Hypothalamus (tissue), 51 donors: ENCODE measurements at places on chromosomes 7 and 10.

DNA sequence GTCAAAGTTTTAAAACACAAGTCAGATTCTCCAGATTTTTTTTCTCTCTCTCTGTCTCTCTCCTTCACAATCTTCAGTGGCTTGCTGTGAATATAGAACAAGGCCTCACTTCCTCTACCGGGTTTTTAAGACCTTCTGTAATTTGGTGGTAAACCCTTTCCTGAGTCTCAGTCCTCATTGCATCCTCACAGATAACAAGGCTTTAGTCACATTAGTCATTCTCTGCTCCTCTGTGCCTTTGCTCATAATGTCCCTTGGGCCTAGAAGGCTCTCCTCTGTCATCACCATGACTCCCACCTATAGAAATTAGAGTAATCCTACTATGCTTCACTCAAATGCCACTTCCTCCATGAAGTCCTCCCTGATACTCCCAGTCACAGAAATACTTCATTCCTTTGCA is 172.7 kb upstream of the HPS1 start:
- no peak for DNase-seq

- no peak for DNase-seq
Observed at GRCh38 chr10:43128331-43128730, 9.9 kb upstream of the CSGALNACT2 start.

- no peak for DNase-seq
Observed at GRCh38 chr10:103696094-103696410, 159.3 kb downstream of the SH3PXD2A start.

- no peak for DNase-seq
Observed at GRCh38 chr7:113256883-113257531, 138.7 kb upstream of the SMIM30 start.

DNA sequence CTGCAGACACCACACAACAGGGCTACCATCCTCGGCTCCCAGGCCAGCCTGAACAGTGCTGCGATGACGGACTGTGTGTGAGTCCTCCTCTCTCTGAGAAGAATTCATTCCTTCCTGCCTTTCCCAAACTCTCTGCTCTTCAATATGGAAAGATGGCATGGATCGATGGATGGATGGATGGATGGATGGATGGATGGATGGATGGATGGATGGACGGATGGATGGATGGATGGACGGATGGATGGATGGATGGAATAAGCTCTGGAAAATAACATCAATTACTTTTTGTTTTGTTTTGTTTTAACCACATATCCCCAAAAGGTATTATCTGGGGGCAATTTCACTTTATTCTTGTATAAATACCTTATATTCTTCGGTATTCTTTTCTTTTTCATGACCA is 151.9 kb downstream of the AKR1D1 start:
- DNase-seq = no peak

DNA sequence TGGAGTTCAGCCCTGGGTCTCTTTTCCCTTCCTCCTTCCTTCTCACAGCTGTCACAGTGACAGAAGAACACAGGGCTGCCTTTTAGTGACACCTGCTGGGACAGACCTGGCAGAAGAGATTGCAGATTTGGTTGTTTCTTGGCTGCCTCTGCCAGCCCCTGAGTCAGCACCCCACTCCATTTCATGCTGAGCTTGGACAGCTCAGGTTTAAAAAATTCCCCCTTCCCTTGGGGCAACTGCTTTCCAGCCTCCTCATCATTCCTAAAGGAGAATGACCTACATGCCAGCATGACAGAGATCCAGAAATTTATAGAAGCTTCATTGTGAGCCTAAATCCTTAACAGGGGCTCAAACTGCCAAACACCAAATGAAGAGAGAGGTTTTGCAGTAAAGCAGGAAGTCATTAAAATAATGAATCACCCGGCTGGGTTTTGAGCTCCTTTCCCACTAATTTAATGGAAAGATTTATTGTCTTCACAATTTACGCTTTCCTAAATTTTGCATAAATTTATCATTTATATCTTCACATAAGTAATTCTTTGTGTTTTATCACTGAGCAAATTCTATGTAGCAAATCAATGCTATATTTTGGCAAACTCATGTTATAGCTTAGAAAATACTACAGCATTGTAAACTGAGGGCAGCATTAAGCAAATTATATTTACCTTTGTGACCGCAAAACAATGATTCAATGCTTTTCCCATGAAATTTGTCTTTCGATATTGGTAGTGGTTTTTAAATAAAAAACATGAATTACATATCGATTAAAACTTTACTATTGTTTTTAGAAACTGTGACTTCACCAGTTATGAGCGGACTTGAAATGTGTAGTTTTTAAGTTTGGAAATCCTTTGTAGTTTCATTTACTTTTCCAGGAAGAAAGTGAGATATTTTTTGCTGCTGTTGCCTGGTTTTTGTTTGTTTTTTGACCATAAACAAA is 399.5 kb upstream of the ANKRD30A start:
- DNase-seq = no peak

DNA sequence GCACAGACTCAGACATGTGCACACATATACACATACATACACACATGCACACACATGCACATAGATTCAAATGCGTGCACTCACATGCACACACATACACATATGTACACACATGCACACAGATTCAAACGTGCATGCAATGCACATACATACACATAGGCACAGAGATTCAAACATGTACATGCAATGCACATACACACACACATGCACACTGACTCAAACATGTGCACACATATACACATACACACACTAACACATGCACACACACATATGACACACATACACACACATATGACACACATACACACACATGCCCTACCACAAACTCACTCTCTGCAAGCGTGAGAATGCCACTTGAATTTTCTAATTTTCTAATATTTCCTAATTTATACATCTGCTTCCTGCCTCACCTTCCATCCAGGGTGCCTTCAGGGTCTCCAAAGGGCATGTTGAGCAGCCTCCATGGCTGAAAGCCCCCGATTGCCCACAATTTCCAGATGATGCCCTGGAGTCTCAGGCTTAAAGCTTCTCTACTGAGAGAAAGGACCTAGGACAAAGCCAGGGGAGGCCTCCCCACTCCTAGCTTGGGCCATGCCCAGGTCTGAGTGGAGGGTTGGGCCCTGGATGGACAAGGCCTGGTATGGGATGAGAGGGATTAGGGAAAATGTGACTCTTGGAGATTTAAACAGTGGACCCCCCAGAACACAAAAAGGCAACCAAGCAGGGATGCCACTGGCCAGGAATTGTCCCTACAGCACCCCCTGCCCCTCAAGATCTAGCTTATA is 487.1 kb downstream of the TCERG1L start:
- no peak for DNase-seq

- DNase-seq = no peak
Observed at GRCh38 chr7:48337012-48337621, 165.9 kb downstream of the ABCA13 start.

GRCh38 chr7:11243739-11244138 is 270.1 kb downstream of the PHF14 start:
- no peak for DNase-seq

- no peak for DNase-seq
Observed at GRCh38 chr7:13542451-13542850, 447.0 kb downstream of the ETV1 start.

DNA sequence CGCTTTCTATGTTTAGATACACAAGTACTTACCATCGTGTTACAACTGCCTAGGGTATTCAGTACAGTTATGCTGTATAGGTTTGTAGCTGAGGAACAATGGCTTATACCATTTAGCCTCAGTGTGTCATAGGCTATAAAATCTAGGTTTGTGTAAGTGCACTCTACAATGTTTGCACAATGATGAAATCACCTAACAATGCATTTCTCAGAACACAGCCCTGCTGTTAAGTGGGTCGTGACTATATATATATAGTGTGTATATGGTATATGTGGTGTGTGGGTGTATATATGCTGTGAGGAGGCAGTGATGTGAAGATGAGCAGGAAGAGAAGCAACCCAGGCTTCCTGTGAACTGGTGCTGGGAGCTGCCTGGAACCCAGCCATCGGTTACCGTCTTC is 65.6 kb upstream of the MKI67 start:
- no peak for DNase-seq

GRCh38 chr10:29277296-29277695 is 11.6 kb upstream of the LYZL1 start:
- no peak for DNase-seq

DNA sequence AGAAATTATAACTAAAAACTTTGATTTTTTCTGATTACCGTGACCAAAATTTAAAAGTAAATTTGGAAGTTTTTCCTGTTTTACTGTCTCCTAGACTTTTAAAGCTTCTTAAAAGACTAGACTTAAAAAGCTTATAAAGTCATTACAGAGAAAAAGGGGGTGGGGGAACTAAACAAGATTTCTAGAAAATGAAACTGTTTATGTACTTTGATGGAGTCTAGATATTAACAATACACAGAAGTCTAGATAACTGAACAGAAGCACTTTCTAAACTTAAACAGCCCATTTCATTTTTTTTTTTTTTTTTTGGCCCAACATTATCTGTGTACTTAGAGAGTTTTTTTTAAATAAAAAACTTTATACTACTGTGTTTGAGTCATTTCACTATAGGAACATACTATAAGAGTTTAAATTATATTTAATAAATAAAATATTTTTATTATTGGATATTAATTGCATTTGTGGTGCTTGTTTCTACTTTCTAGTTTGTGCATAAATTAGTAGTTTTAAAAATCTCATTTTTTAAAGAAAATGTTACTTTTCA is 98.5 kb downstream of the PHTF2 start:
- no peak for DNase-seq

DNA sequence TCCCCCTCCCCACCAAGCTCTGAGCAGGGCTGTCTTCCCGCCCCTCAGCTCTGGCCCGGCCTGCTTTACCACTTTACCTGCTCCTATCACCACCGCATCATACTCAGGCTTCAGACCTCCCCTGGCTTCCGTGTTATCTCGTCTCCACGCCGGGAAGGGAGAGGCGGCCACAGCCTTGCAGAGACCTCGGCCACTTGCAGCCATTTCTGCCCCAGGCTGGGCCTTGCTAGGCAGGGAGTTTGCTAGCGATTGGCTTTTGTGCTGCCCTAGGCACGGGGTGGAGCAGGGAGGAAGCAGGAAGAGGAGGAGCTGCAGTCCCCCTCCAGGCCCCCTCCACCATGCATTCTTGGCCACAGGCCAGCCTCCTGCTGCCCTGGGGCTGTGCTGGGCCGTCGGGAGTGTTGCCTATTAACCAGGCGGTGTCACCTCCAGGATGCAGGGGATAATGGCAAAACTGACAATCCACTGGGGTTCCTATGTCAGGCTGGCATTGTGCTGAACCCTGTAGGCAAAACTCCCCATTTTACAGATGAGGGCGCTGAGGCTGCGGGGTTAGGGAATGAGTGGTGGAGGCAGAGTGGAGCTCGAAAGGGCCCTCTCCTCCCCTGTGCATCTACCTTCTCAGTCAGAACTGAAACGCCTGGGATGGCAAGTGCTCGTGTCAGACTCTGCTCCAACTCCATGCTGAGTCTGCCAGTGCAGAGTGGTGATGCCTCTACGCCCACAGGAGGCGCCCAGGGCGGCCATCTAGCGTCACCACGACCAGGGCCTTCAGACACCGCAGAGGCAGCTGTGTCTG is at the start of gene PYROXD2:
Gene PYROXD2 (minus strand): TSS at position 251 of the 799 bp plus-strand sequence. CDS start 47 bp downstream, at position 204.
- peak; percentile 67 for DNase-seq

DNA sequence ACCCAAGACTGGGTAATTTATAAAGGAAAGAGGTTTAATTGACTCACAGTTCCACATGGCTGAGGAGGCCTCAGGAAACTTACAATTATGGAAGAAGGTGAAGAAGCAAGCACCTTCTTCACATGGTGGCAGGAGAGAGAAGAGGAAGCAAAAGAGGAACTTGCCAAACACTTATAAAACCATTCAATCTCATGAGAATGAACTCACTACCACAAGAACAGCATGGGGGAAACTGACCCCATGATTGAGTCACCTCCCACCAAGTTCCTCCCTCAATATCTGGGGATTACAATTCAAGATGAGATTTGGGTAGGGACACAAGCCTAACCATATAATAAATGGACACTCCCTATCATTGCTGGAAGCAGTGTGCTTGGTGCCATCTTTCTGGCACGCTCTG is 506.3 kb downstream of the CALN1 start:
- no peak for DNase-seq

DNA sequence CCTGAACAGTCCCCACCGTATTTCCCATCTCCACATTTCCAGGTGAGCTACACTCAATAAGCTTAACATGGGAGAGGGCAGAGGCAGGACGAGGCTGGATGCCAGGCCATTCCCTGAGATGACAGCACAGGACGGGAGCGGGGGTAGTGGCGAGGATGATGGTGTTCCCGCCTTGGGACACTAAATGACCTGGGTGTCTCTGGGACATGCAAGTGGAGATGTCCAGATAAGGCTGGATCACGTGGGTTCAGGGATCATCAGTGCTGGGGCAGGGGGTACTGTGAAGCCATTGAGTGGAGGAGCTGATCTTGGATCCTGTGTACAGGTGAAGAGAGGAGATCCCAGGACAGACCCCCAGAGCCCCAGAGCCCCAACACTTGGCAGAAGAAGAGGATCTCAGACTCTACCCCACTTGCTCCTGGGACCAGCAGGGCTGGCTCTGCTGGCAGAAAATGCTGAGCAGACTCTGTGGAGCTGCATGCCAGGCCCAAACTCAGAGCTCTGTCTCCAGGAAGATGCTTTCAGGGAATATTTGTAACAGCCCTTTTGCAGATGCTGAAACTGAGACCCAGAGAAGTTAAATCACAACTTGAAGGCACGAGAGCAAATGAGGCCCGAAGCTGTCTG is 29.7 kb upstream of the HSPA12A start:
- DNase-seq = no peak

DNA sequence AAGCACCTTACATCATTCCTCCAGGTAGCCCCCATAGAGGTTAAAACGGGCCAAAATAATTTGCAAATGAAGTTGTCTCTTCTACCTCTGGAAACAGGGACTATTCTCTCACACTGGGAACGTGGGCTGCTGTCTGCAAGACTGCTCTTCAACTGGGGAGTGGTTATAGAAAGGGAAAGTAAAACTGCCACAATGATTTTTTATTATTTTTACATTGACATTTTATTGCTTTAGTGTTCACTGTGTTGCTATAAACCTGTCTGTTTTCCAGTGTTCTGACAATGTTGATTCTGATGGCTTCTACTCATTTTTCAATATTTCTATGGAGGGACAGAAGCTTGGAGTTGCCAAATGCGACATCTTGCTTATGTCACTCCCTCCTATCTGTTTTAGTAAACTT is 115.1 kb upstream of the ANTXRL start:
- no peak for DNase-seq

- peak; percentile 28 for DNase-seq
Observed at GRCh38 chr7:29968683-29969395, 20.8 kb downstream of the SCRN1 start.

GRCh38 chr10:132535065-132535651 is 2.4 kb upstream of the INPP5A start:
- no peak for DNase-seq

DNA sequence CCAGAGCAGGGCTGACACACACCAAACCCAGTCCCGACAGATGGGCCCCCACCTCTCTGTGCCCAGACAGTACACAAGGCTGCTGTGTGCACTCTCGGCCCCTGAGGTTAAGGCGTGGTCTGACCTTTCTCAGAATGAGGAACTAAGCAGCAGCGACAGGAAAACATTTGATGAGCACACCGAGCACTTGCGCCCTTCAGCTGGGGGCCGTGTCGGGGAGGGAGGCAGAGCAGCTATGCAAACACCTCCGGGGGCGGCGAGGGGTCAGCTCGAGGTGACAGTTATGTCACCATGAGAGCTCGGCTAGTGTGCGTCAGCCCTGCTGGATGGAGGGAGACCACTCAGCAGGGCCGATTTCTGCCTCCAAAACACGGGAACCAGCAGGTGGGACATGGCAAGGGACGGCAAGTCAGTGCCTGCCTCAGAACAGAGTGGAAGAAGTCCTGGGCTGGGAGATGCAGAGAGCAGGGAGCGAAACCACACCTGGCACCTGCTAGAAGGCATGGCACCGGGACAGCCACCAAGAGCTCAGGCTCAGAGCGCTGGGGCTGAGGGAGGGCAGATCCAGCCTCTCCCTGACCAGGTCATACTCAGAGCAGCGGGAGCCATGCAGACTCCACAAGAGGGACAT is 57.4 kb downstream of the CHST15 start:
- no peak for DNase-seq
